Left renal pelvis (tissue), 4 donors: ENCODE measurements at places on chromosomes 5 and 9.

DNA sequence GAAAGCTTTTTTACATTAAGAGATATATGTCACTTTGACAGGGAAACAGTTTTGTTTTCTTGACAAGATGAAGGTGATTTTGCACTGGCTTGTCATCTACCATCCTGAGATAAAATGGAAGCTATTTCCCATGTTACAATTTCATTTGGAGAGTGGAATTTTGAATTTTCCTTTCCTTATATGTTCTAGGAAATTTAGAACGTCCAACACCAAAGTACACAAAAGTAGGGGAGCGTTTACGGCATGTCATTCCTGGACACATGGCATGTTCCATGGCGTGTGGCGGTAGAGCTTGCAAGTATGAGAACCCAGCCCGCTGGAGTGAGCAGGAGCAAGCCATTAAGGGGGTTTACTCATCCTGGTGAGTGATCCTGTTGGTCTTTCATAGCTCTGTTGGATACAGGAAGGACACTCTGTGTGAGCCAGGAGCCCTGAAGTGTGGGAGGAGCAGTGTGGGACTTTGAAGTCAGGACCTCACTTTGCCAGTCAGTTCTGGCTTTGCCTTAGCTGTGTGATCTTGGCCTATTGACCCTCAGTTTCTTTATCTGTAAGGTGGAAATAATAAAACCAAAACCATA is 887 bp downstream of the PTPDC1 start:
- no peak for DNase-seq

GRCh38 chr5:65474130-65474711 is 7.5 kb downstream of the ADAMTS6 start:
- DNase-seq, result no peak

DNA sequence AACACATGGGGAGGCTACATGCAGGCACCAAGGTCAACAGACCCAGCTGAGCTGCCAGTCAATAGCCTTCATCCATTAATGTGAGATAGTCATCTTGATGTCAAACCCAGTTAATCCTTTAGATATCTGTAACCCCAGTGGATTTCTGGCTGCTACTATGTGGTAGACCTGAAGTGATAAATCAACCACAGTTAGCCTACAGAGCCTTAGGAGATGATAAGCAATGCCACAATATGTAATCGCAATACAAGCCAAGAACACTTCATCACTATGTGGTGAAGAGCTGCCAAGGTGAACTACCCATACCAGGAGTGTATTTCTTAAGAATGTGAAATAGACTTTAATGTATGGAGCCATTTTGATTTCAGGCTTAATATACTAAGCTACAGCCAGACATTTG is 1175.5 kb downstream of the DTWD2 start:
- no peak for DNase-seq

GRCh38 chr5:146047396-146047795 is 58.0 kb downstream of the PLAC8L1 start:
- DNase-seq, result no peak

GRCh38 chr5:56314529-56314928 is 81.4 kb upstream of the ANKRD55 start:
- DNase-seq, result no peak

DNA sequence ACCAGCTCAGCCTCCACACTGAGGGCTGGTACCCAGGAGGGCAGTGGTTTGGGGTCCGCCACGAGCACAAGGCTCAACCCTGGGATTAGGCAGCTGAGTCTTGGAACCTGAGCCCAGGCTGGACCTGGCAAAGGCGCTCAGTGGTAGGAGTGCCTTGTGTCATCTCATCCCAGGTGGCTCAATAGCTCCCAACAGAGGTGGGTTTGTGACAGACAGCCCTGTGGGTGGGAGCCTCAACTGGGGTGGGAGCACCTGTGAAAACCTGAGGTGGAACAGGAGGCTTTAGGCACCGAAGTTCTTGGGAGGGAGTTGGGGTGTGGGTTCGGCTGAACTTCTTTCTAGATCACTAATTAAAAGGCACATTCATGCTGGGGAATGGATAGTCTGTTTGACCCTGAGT is 35.2 kb upstream of the SMU1 start:
- no peak for DNase-seq

DNA sequence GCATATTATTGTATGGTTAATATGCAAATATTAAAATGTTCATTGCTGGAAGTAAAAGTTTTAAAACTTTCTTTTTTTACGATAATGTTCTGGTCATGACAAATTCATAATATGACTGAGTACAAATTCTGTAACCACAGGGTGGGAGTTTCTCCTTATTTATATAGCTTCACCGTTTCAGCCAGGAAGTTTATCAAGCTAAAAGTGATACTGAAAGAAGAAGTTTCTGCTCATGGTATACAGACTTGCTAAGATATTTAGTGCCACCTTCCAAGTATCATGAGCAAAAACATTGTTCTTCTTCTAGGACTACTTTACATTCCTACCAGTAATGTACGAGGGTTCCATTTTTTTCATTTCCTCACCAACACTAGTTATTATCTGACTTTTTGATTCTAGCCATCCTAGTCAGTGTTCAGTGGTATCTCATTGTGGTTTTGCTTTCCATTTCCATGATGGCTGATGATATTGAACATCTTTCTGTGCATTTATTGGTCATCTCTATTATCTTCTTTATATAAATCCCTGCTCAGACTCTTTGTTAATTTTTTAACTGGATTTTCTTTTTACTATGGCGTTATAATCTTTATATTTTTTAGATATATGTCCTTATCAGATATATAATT is 94.2 kb upstream of the PRRC1 start:
- no peak for DNase-seq

GRCh38 chr5:28967848-28968247 is 1929.5 kb upstream of the CDH9 start:
- DNase-seq, result no peak

DNA sequence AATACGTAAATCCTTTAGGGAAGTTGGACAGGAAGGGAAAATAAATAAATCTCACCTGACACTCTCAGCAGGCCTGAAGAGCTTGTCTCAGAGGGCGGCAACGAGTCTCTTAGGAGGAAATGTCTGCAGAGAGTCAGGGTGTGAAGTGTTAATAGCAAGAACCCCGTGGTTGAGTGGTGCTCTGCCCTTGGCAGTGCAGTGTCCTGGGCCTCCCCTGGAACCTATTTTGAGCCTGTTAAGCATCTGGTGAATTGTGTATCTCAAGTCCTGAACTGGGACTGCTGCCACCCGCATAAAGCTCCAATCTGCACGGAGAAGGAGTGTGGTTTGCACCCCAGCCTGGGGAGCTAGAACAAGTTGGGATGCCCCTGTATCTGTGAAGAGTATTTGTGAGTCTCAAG is 211.8 kb downstream of the GOLPH3 start:
- DNase-seq, result no peak

- DNase-seq, result no peak
Observed at GRCh38 chr5:148393390-148393741, 9.6 kb downstream of the FBXO38 start.

DNA sequence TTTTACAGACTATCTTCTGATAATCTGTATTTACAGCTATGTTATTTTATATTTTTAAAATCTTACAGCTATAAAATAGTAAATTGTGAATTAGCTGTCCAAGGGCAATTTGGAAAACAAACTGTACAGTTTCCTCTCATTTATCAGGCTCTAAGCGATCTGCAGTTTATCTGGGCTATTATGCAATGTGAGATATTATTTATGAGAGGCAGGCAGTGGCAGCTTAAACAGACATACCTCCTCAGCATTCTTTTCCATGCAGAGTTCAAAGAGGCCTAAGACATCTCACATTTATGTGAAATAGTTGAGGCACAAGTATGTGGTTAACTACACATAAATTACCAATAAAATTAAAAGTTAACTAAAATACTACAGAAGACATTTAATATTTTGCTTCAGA is 10.2 kb downstream of the NIPSNAP3B start:
- no peak for DNase-seq

DNA sequence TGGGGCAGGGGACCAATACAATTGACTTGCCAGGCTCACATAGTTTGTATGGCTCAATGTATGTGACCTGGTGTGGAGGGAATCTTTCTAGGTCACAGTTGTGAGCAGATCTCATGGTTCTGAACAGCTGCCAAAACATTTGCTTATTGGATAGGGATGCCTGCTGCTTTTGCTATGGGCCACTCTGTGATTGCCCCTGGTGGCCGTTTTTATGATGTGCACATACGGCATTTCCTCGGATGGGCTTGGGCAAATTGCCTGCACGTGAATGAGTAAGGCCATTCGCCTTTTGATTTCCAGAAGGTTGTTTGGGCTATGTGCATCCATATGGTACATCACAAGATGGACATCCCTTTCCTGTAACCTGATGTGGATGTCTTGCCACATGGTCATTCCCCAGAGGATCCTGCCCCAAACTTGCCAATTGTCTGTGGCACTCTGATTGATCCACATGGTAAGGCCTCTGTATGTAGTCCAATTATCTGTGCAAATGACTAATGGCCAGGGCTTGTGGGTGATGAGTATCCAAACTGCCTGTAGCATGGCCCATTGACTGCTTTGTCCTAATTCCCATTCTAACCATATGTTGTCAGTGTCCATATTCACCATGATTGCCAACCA is 10.7 kb upstream of the SLC22A4 start:
- no peak for DNase-seq
